ENCODE measurements at places on chromosomes 2 and 18.

GRCh38 chr2:189178726-189179569 is 613 bp downstream of the COL5A2 start:
- no peak for DNase-seq

DNA sequence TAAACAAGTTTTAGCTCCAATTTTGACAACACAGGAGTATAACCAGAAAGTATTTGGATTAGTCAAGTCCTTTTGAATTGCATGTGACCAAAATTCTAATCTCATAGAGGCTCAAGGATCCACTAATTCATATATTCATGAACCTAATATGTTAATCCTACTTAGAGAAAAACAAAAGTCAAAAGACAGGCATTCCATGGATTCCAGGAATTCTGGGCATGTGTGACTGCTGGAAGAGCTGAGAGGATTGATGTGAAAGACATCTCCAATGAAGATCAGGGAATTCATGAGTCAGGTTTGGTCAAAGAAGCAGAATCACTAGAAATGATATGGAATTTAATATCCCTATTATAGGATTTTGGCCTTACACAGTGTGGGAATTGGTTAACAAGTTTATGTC is 1494.6 kb upstream of the DDX18 start:
- DNase-seq: no peak

- no peak for DNase-seq
Measured at GRCh38 chr2:18436503-18437005, 123.9 kb downstream of the RDH14 start.

GRCh38 chr2:44844651-44845270 is 96.7 kb upstream of the SIX3 start:
- DNase-seq: no peak

GRCh38 chr2:201923436-201924328 is 110.0 kb upstream of the FZD7 start:
- DNase-seq: no peak

DNA sequence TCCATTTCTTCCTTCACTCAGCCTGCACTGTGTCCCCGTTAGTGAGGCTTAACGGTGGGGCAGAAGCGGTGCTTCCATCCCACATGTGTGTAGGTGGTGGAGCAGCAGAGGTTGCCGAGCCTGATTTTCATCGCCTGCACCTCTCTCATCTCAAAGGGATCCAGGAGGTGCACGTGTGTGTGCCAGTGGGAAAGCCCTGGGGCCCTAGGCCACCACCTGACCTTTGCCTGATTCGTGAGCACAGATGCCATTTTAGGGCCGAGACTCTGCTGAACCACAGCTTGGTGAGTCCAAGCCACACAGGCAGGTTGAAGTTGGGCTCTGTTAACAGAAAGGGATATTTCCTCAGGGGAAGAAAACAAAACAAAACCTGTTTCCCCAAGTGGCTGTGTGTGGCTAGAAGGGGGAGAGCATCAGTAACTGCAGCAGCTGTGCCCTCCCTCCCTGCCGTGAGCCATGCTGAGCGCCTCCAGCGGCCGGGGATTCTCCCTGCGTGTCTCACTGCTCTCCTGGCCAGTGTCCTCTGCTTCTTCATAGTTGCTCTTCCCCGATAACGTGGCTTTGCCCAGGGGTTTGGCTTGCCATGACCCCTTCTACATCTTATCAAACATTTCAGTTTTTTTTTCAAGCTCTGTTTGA is 81.5 kb downstream of the MAPRE2 start:
- no peak for DNase-seq

- DNase-seq: no peak
Measured at GRCh38 chr18:22505141-22505591, 87.5 kb upstream of the CTAGE1 start.

- no peak for DNase-seq
Measured at GRCh38 chr18:10841203-10841602, 308.2 kb downstream of the PIEZO2 start.

DNA sequence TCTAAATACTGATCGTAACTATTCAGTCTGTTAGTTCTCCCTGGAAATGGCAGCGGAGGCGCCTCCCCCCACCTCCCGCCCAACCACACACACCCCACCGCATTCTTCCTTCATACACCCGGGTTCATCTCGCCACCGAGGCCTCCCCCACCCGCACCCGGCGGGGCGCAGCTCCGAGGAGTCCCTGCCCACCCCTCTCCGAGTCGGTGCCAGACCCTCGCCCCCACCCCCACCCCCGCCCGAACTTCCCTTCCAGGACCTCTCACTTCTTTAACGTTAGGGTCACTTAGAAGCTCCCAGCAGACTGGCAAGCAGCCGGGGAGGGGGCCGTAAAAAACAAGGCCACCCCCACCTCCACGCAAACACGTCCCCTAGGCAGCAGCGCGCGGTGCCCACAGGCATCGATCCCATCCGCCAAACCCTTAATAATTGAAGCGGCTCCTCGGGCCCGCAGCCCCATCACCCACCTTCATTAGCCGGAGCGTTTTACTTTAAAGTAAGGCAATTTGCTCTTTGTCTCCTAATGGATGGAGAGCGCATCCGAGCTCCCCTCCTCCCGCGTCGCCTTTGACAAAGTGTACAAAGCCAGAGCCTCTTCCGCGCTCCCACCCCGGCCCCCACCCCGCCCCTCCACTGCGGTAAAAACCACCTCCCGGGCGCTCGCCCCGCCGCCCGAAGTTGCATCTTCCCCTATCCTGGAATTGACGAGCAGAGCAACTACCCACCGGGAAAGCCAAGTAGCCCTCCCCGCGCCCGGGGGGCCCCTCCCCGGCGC is 624 bp downstream of the ZNF516 start:
- DNase-seq: no peak

DNA sequence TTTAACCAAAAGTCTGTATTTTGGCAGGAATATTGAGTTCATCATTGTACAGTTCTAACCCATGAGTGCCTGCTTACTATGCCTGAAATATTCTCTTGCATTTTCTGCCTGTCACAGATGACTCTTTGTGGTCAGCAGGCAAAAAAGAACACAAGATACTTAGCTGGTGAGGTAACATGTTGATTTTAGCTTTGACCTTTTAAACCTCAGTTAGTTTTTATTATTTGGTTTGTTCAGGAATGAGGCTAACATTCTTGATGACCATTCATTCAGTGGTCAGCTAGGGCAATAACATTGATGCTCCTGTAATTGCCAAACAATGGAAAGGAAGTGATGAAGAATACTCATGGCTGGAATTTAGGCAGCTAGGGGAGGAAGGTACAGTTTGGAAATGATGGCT is 491.2 kb downstream of the PIK3C3 start:
- DNase-seq: no peak

DNA sequence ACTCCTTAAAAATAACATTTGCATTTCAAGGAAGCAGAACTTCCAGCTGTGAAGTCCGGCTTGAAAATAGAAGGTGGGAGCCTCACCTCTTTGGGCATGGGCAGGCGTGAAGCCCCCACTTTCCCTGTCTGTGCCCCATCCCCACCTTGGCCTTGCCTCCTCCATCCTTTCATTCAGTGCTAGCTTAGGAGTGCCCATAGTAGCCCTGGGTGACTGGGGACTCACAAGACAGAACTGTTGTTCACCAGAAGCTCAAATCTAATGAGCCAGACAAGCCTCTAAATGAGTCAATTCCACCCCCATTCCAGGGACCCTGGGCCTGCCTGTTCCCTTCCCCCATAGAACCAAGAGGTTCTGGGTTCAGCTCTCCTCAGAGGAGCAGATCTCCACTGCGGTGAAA is 20.0 kb downstream of the SPATA3 start:
- DNase-seq: no peak

DNA sequence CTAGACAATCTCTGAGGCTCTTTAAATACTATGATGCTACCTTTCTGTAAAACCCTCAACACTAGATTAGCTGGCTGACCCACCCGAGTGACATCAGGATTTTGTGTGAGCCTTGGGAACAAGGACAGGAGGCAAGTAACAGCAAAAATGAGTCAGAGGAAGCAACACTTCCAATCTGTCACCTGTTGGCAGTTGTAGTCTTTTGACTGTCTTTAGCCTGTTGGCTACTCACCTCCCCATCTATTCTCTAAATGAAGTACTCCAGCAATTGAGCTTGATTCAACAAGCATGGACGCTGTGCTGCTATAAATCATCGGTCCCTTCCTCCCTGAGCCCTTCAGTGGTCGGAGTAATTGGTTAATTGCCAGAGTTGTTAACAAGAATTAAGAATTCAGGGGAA is 898.7 kb downstream of the BCL11A start:
- no peak for DNase-seq

DNA sequence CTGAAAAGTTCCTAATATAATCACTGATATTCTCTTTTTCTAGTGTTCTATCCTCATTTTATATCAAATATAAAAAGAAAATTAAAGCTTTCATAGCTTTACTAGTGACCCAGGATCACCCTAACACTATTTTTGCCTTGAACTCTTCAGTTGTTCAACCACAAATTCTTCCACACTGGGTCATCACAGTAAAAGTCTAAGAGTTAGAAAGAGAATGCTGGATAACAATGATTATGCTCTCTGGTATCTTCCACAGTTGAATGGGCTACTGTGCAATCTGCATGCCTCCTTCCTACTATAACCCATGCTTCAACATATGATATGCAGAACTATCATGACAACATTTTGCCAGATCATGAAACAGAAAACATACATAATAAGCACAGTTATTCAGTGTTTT is 32.3 kb downstream of the CHN1 start:
- DNase-seq: no peak

DNA sequence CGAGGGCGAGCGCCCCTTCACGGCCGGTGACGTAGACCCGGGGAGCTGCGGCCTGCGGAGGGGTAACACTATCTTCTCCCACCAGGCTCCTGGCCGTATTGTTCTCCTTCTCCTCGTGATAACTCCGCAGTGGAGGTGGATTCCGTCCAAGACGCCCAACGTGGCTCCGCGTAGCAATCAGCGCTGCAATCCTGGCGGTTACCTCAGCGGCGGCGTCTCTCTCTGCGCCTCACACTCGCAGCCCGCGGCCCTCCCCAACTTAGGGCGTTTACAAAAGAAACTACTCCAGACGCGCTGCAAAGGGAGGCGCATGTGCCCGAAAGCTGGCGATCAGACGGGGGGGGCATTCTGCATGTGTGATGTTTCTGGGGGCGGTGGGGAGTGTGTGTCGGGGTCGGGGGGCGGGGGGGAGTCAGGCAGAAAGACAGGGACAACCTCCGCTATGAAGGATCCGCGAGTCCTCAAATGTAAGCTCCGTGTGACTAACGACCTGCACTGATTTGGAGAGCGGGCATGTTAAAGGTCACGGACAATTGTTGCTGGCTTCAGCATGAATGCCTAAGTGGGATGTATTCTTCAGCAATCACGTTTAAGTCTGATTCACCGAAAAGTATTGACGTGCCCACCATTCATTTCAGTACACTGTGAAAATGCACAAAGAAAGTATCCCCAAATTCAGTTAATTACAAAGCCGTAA is 1.3 kb upstream of the ZNF516 start:
- peak; percentile 24 for DNase-seq

GRCh38 chr2:240236217-240237111 is 96.0 kb upstream of the OTOS start:
- DNase-seq: no peak

- no peak for DNase-seq
Measured at GRCh38 chr2:134636714-134637113, 82.1 kb downstream of the TMEM163 start.

- DNase-seq: no peak
Measured at GRCh38 chr2:18752667-18753422, 163.5 kb upstream of the NT5C1B start.

- no peak for DNase-seq
Measured at GRCh38 chr2:74498500-74499266, 720 bp downstream of the LBX2 start.

- no peak for DNase-seq
Measured at GRCh38 chr2:2623939-2624338, 292.9 kb upstream of the MYT1L start.

- no peak for DNase-seq
Measured at GRCh38 chr2:133739039-133739438, 170.8 kb upstream of the NCKAP5 start.
